ENCODE measurements at places on chromosomes 12 and 14.

GRCh38 chr12:82366197-82366596 is 7.9 kb downstream of the METTL25 start:
- no peak for DNase-seq

- no peak for DNase-seq
Observed at GRCh38 chr14:102539544-102540314, 30.2 kb upstream of the ANKRD9 start.

DNA sequence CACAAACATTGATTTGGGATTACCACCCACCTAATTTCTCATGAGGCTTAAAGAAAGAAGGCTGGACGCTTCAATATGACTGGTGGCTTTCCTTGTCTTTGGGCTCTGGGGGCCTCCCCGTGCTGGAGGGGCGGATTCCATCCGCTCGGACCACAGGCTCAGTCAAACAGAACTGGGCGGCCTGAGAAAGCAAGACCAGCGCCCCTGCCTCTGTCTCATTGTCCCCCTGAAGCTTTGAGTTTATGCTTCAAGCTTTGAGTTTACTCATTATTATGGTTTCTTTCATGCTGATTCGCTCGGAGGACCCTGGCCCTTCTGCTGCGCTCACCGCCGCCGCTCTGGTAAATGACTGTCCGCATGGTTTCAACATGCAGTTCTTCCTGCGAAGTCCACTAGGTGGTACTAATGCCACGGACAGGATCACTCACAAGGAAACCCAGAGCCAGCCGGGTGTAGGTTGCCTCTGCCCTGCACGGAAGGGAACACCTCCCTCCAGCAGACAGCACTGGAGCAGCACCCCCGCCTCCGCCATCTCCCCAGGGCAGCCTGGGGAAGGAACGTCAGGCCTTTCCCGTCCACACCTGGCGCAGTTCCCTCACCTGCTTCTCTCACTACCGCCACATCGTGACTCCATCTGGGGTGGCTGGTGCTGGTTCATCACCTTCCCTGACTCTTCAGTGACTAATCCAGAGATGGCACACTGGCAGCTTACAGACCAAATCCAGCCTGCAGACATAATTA is 13.2 kb upstream of the TIGAR start:
- DNase-seq = peak; percentile 28

- no peak for DNase-seq
Observed at GRCh38 chr14:87838931-87839330, 154.1 kb downstream of the GALC start.

DNA sequence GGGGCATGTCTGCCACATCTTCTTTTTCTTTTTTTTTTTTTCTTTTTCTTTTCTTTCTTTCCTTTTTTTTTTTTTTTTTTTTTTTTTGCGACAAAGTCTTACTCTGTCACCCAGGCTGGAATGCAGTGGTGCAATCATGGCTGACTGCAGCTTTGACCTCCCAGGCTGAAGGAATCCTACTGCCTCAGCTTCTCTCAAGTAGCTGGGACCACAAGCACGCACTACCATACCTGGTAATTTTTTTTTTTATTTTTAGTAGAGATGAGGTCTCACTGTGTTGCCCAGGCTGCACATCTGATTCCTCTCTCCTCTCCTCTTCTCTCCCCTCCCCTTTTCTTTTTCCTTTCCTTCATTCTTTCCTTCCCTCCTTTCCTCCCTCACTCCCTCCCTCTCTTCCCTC is 18.5 kb downstream of the SLC15A5 start:
- DNase-seq = no peak

DNA sequence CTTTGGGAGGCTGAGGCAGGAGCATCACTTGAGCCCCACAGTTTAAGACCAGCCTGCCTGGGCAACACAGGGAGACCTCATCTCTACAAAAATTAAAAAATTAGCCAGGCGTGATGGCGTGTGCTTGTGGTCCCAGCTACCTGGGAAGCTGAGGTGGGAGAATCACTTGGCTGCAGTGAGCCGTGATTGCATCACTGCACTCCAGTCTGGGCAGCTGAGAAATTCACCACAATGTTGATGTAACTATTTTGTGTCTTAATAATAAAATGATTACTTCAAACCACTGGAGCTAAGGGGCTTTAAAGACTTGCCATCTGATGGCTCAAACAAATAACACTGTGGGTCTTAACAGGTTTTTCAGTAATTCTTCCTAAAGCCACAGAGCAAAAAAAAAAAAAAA is 10.8 kb downstream of the ERH start:
- DNase-seq = no peak

DNA sequence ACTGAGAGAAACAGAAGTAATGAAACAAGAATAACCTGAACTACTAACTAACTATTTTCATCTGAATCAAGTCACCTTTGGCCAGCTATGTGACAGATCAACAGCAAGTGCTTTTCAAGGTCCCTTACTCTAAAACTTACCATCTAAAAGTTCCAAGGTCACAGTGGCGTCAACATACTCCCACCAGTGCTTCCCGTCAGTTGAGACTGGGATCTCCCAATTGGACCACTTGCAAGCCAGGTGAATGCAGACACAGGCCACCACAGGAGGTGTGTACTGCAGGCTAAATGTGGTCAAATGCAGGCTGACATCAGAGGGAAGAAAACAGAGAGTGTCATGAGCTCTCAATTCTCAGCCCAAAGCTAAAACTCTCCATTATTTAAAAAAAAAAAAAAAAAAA is 13.8 kb upstream of the KANSL2 start:
- DNase-seq = no peak

- DNase-seq = no peak
Observed at GRCh38 chr12:10211101-10211939, 1.4 kb upstream of the GABARAPL1 start.

GRCh38 chr14:99252940-99253868 is 18.8 kb downstream of the BCL11B start:
- no peak for DNase-seq

DNA sequence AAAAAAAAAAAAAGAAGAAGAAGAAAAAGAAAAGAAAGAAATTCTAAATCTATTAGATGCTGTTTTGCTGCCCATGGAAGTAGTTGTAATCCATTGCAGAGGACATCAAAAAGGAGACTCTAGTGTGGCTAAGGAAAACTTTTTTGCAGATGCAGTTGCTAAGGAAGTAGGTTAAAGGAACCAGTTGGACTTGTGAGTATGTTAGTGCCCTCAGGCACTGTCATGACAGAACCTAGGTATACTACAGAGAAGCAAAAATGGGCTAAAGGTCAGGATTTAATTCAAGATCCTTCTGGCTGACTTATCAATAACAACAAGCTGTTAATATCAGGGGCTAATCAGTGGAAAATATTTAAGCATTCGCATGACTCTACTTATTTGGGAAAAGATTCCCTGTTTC is 1571.6 kb upstream of the FLRT2 start:
- DNase-seq = no peak

GRCh38 chr12:68673788-68674187 is 13.0 kb upstream of the NUP107 start:
- DNase-seq = no peak

- no peak for DNase-seq
Observed at GRCh38 chr12:28253161-28253641, 62.9 kb downstream of the CCDC91 start.

- no peak for DNase-seq
Observed at GRCh38 chr14:93398491-93398890, 32.2 kb upstream of the UNC79 start.

GRCh38 chr12:15800278-15800677 is 11.1 kb upstream of the EPS8 start:
- no peak for DNase-seq

- no peak for DNase-seq
Observed at GRCh38 chr12:41460906-41461305, 272.8 kb downstream of the PDZRN4 start.

GRCh38 chr14:47490353-47490752 is 185.1 kb downstream of the MDGA2 start:
- no peak for DNase-seq

All from AG09319 (cell line).